Memory B cell (primary cell): ENCODE measurements at places on chromosomes 3 and 15.

DNA sequence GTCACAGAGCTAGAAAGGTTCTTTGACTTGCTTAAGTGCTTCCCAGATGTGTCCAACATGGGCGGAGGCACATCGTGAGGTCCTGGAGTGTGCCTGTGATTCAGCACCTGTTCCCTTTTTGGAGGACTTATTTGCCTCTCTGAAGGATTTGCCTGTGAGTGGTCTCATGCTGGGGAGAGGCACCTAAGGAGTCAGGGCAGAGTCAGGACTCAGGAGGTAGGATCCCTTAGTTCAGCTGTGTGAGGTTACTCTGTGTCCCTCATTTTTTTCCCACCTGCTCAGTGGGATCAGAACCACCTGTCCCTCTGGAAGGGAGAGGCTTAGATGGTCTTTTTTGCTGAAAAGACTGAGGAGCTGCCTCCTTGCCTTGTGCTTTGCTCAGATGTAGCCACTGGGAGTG lies 3.0 kb downstream of the ZNF589 start:
- DNase-seq: no peak

DNA sequence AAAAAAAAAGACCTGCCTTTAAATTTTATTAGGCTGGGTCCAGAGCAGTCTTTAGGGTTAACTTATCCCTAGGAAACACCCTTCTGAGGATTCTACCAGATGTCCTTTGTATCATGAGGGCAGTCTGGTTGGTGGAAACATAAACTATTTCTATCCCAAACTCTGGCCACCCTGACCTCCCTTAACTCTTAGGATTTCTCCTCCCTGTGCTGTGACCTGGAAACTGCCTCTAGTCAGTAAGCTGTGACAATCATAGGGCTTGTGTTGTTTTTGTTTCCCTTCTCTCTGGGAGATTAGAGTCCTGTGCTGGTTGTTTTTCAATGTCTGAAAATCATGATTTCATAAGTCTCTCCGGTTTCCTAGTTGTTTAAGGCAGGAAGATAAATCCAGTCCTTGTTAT lies 78.1 kb downstream of the TNFAIP8L3 start:
- DNase-seq: no peak

GRCh38 chr15:49627407-49627877 lies 6.6 kb downstream of the DTWD1 start:
- no peak for DNase-seq

DNA sequence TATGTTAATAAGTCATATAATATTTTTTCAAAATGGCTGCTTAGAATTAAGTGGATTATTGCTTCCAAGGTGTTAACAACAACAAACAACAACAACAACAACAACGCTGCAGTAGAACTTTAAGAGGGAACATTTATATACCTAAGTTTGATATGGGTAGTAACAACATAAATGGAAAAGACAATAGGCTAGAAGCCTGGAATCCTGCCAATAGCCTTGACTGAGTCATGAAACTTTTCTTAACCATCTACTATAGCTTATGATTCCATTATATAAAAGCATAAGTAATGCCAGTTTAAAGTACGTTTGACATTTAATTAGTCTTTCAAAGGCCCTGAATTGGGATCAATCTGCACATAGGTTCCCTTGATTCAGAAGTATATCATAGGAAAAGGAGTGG lies 31.2 kb downstream of the SATB1 start:
- no peak for DNase-seq

GRCh38 chr3:132822266-132822665 lies 100.1 kb upstream of the NPHP3 start:
- no peak for DNase-seq

GRCh38 chr15:39555885-39556284 lies 25.0 kb upstream of the THBS1 start:
- no peak for DNase-seq

DNA sequence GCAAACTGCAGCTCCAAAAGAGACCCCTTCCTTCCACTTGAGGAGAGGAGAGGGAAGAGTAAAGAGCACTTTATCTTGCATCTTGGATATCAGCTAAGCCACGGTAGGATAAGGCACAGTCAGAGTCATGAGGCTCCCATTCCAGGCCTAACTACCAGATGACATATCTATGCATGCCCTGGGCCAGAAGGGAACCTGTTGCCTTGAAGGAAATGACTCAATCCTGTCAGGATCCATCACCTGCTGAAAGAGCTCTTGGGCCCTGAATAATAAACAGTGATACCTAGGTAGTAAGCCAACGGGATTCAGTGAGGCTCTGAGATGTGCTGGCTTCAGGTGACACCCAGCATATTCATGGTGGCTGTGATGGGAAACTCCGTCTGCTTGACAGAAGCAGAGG lies 118.5 kb upstream of the EPHA3 start:
- no peak for DNase-seq

- no peak for DNase-seq
Observed at GRCh38 chr3:161690299-161690620, 193.7 kb downstream of the OTOL1 start.

DNA sequence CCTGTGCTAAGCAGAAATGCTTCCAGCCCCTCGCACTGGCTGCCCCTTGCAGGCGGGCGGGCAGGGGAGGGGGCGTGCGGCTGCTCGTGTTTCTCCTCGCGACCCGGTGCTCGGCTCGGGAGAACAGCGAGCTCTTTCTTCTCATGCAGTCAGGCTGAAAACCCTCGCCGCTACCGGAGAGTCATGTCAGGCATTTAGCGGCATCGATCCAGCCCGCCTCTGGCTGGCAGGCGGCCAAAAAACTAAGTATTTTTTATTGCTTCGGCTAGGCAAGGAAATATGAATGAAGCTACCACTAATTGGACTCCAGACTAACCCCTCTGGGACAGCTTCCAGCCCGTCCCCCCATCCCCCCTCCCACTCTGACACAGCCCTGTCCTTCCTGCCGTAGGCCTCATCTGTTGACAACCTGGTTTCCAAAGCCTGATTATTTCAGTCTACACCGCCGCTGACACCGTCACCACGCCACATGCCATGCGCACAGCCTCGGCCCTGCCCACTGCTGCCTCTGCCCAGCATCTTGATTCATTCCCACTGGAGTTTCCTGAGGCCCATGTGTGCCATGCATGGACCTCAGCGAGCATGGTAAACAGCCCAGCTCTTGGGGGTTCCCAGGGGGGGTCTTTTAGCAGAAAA lies 35.3 kb downstream of the TLE3 start:
- DNase-seq: no peak

DNA sequence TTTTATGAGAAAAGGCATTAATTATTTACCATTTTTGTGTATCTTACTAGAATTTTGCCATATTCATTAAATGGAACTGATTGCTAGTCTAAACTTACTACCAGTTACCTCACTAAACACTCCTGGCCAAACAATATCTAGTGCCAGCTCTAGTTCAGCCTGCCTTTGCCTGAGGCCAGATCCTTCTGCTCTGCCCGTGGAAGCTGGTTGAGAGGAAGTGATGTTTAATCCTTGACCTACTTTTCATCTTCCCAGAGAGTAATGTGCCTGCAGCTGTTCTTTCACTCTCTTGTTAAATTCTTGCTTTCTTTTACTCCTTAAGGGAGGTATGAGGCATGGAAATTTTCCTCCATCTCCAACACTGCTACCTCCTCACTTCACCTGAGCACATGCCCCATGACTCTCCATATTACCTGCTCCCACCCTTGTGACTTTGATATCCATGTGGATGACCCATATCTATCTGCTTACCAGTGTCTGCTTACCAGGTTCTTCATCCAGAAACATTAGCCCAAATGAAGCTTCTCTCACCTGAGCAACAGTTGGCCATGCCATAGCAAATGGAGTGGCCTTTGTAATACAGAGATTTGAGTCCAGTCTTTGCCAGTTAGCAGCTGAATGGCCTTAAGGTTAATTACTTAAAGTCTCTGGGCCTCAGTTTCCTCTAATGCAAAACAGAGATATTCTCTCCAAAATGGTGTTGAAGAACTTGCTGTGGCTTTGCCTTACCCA lies 53.4 kb downstream of the UBE2E1 start:
- DNase-seq: no peak
